ENCODE measurements at places on chromosomes 7 and 10.

- DNase-seq, result no peak
These were observed 41.3 kb upstream of the GGCT start for GRCh38 chr7:30545791-30546555.

DNA sequence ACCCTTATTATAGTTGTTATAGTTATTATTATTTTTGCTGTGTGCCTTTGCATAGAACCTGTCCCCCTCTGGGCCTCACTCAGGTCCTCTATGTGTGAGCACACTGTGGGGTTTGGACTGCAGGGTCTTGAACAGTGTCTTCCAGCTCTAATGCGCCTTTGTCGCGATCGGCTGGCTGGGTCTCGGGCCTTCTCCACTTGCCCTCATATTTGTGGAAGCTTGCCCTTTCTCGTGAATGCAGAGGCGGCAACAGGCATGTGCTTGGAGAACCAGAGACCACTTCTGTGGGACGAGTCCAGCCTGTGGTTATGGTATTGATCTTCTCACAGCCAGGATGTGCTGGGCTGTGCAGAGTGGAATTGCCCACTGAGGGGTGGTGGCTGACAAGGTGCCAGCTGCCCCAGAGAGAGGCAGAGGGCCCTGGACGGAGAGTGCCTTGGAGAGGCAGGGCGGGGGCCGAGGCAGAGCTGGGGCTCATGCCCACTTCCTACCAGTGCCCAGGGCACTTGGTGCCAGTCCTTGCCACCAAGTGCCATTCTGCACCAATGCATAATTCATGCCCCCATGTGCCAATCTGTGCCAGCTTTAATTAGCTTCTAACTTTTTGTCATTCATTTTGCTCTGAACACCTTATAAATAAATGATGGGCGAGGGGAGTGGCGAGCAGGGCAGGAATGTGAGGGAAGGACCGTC is 6.8 kb upstream of the CDH23 start:
- DNase-seq, result no peak

- no peak for DNase-seq
These were observed 27.4 kb upstream of the ATRNL1 start for GRCh38 chr10:115065801-115066200.

DNA sequence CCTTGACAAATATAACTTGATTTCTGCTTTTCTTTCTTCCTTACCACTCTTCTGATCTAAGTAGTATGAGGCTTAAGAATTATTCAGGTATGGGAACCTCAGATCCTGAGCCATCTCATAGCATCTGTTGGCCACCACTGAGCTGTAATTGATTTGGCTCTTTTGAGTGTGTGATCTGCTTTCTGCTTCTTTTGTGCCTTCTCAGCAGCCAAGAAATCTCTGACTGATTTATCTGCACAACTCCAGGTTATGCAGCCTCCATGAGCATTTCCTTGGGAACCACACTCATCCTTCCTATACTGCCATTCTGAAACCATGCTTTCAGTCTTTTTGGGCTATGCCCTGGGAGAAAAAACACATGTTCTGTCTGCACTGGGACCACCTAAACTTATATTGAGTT is 178.0 kb upstream of the FAM3C start:
- no peak for DNase-seq
